ENCODE measurements at places on chromosomes 11 and 22. TPM values are rescaled to one million over a fixed set of nuclear protein-coding genes. Genes with fewer than 3 reads are reported as not detected.

Gene CCDC73
- total RNA-seq: 0.30 TPM

Gene TRPC6
- total RNA-seq: not detected

Gene ANO5
- 9.0 TPM for total RNA-seq

Gene PAK1
- total RNA-seq: 16.0 TPM

Gene LRP4
- 17.7 TPM for total RNA-seq

DNA sequence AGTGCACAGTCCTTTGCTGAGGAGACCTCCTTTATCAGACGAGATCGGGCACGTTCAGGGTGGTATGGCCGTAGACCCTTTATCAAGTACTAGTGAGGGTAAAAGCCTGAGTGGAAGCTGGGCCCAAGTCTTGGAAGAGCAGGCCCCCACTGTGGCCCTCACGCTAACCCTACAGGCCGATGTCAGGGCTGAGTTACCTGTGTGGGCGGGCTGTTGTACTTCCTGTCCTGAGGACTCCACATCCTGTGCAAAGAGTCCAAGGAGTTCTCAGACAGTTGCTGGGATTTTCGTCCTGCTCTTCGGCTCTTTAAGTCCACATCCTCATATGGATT, 34.9 kb downstream of the RPL27A start:
- no peak for DNase-seq

- no peak for DNase-seq
These were observed 11.5 kb upstream of the MRGPRF start for GRCh38 chr11:69024509-69024908.

DNA sequence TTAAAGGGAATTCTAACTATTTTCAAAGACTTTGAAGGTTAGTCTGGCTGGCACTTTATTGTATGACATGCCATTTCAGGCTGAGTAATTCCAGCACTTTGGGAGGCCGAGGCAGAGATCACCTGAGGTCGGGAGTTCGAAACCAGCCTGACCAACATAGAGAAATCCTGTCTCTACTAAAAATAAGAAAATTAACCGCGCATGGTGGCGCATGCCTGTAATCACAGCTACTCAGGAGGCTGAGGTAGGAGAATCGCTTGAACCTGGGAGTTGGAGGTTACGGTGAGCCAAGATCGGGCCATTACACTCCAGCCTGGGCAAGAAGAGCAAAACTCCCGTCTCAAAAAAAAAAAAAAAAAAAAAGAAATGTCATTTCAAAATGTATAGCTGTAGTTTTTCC, 95.6 kb downstream of the RDX start:
- no peak for DNase-seq

DNA sequence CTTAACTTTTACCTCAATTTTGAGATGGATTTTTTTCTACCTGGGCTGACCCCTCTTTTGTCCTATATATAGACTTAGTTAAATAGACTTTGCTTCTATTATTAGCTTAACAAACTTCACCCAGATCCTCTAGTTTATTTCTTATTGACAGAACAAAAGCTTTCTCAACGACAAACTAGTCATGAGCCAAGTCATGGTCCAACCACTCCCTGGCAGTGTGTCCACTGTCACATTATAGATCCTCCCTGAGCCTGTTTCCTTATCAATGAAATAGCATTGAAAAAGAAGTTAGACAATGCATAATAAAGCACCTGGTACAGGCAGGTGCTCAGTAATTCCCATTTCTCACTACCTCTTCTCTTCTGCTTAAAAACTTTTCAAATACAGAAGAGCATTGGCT, 155.1 kb downstream of the SPON1 start:
- DNase-seq: no peak

- DNase-seq: peak; percentile 40
These were observed 16.2 kb upstream of the CTTN start for GRCh38 chr11:70381872-70382861.

DNA sequence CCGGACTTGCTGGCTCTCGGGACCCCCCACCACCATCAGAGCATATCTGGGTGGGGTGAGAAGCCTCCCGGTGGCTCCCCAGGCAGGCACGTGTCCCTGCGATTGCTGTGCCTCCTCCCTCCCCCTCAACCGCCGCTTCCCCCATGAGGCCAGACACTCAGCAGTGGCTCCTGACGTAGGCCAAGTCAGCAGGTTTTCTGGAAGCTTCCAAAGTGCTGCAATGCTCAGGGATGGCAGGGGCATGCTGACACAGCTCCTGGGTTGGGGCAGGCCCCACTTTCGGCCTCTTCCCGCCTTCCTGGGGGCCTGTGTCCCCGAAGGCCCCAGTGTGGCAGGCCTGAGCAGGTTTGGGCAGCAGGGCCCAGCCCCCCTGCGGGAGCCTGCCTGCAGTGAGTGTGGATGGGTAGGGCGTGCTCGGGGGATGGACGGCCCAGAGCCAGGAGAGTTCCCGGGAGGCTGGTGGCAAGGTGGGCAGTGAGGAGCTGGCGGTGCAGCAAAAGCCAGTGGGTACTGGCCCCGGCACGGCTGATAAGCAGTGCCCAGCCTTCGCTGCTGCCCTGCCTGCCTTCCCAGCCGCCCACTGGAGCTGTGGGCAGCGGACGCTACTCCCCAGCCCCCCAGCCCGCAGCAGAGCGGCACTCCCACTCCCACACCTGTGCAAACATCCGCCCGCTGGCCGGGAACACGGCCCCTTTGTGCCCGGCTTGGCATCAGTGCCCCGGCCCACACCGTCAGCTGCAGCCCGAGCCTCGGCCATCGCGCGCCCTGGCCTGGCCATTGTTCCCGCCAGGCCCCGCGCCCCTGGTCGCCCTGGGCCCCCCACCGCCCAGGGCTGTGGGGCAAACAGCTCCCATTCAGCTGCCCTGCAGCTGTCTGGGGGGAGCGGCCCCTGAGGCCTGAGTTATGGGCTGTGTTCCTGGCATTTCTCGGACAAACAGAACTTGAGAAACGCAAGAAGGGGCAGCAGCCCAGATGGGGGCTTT, 125.0 kb downstream of the KCNQ1OT1 start:
- no peak for DNase-seq

DNA sequence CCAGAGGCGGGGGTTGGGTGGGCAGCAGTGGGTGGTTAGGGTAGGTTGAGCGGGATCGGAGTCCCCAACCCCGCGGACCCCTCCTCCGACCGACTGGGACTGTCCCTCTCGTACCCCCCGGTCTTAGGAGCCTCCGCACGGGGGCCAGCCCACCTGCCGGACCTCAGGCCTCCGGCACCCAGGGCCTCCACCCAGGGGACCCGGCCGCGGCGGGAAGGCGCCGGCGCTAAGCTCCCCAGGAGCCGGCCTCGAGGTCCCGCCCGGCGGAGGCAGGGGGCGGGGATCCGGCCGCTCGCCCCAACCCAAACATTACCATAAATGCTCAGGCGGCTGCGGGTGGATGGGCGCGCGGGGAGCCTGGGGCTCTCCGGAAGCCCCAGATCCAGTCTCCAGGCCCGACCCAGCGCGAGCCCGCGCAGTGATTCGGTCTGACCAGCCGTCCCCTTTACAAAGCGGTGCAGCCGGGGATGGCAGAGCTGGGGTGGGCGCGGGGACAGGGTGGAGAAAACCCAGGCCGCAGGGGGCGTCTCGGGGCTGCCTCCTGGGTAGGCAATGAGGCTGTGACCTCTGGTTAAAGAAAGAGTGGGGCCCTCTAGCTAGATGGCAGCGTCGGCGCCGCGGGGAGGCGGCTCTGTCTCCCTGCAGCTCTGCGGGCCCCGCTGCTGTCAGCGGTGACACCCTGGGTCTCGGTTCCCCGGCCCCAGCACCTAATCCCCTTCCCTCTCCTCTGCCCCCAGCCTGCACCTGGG, 4.0 kb upstream of the MCAM start:
- peak; percentile 26 for DNase-seq

- no peak for DNase-seq
These were observed 91.6 kb downstream of the ATXN10 start for GRCh38 chr22:45763236-45763624.

- no peak for DNase-seq
These were observed 50.1 kb downstream of the RELT start for GRCh38 chr11:73426219-73426850.

DNA sequence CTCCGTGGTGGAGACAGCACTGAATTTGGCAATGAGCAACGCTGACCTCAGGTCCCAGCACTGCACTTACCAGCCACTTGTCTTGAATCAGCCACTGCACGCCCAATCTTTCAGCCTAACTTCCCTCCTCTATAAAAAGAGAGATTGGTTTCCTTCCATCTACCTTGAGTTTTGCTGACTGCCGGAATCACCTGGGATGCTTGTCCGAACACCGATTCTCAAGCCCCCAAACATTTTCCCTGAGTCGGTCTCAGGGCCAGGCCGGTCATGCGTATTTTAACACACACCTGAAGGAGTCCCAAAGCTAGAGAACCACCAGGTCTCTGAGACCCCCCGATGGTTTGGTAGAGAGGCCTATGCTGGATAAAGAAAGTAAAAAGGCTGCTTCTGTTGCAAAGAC, 131.5 kb downstream of the SPATA19 start:
- DNase-seq: no peak

GRCh38 chr11:30926130-30926529, 340.0 kb upstream of the MPPED2 start:
- no peak for DNase-seq

DNA sequence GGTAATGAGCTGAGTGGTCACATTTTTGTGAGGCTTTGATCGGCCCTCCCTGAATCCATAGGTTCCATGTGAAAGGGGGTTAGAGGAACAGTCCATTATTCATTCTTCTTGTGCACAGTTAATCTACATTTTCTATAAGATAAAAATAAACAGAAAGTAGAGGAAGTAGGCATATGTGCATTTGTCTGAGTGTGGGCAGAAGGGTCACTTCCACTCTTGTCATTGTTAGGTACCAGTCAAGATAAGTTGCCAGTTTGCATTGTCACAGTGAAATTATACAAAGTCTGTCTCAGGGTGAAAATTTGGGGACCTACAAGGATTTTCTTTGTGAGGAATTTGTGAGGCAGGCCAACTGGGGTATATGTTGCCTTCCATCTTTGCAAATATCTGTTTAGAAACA, 4.6 kb upstream of the APOL4 start:
- DNase-seq: no peak

DNA sequence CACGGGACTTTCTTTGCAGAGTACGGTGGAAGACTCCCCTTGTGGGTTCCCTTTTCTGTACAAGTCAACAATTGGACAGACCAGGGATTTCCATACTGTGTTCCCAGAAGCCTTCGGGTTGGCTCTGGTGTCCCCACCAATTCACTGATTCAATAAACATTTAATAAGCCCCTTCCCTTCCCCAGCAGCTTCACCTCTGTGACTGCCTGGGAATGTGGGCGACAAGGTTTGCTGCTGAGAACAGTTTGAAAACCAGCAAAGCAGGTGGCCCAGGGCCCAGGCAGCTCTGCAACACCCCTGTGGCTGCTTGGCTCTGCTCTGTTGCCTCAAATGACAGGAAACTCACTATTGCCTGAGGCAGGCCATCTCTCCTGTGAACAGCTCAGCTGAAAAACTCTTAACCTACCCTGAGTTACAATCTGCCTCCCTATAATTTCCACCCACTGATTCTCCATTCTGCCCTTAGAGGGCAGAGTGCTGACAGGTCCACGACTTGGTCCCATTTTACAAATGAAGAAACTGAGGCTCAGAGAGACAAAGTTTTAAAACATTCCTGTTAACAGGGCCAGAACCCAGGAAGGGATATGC, 10.4 kb downstream of the ADORA2A start:
- DNase-seq: peak; percentile 80

DNA sequence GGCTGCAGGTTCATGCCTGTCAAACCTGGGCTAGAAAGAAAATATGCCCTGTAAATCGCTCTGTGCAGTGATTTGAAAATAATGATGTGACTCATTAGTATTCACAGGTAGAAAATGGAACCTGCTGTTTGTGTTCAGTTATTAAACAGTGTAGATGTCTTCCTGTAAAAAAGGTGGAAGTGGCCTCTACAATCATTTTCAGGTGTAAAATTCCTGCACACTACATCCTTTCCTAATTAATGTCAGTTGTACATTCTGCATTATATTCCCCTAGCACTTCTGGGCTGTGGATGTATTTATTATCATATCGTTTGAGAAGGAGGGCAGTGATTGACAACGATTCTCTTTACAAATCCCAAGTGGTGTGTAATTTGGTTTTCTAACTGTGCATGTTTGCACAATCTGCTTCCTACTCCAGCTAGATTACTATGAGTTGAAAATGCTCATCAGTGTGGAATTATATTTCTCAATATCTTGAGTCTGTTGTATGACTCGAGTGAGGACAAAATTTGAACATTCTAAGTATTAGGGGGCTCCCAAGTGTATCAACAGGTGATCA, 454.0 kb upstream of the DDI1 start:
- DNase-seq: peak; percentile 41

DNA sequence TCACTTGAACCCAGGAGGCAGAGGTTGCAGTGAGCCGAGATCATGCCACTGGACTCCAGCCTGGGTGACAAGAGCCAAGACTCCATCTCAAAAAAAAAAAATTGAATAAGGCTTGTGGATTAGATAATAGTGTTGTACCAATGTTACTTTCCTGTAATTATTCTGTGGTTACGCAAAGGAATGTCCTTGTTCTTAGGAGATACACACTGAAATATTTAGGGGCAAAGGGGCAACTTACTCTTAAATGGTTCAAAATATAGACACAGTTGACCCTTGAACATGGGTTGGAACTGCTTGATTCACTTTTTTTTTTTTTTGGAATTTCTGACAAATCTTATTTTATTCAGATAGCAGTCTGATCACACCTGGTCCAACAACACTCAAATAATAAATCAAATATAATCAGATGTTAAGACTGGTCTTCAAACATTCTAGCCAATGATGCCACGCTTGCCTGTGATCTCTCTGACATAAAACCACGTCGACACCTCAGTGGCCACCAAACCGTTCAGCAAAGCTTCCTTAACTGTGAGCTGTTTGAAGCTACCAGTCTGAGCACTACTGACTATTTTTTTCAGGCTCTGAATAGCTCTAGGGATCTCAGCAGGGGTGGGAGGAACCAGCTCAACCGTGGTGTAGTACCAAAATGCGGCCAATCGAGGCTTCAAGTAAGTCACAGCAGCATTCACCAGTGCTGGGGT, 710 bp downstream of the ATP5MGL start:
- no peak for DNase-seq

- DNase-seq: peak; percentile 49
These were observed 125.6 kb upstream of the SLC5A12 start for GRCh38 chr11:26847459-26847858.

GRCh38 chr22:36311386-36312085, 58.6 kb downstream of the APOL1 start:
- DNase-seq: no peak

DNA sequence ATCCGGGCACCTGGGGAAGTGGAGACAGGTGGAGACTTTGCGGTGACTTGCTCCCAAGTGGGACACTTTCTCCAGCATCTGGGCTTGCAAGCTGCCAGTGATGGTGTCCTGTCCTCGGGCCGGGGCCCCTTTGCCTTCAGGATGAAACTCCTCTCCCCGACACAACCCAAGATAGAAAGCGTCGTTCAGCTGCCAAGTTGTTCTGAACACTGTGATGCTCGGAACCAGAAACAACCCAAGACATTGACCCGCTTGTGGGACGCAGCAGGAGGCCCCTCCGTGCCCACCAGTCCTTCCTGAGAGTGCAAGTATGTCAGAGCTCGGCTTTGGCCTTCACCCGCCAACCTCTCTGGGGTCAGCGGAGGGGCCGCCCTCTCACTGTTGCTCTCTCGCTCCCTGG, 31.3 kb downstream of the LINC01488 start:
- no peak for DNase-seq

GRCh38 chr11:128493570-128493965, 93.8 kb downstream of the ETS1 start:
- DNase-seq: no peak

Measured in renal cortical epithelial cell (primary cell).